ENCODE measurements at places on chromosomes 1 and 21. TPM values are rescaled to one million over a fixed set of nuclear protein-coding genes. Genes with fewer than 3 reads are reported as not detected.
A peak's percentile ranks its signal among the peaks of the same experiment; 100 is the strongest.

DNA sequence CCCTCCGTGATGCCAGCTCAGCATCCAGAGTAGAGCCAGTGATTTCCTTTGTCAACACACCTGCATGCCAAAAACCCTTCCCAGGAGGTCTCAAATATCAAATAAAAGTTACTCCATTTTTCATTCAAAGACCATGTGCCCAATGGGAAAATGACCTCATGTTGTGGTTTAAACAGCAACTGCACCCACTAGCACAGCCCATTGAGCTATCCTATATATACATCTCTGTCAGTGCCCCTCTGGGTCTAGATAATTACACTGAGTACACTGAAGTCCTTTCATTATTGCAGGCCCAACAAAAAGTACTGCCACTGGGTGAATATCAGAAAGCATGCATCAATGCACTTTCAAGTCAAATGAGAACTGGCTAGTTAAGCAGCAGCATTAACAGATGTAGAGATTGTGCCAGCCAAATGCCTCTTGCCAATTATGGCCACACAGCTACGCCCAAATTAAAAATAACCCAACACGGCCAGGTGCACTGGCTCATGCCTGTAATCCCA, 117.7 kb downstream of the SLC45A1 start:
- DNase-seq = no peak

GRCh38 chr1:55877437-55878232, 662.5 kb upstream of the USP24 start:
- no peak for DNase-seq

- DNase-seq = no peak
These were observed 4.8 kb downstream of the UBQLN4 start for GRCh38 chr1:156048663-156049258.

Gene ADORA1
- 7.0 TPM for total RNA-seq

DNA sequence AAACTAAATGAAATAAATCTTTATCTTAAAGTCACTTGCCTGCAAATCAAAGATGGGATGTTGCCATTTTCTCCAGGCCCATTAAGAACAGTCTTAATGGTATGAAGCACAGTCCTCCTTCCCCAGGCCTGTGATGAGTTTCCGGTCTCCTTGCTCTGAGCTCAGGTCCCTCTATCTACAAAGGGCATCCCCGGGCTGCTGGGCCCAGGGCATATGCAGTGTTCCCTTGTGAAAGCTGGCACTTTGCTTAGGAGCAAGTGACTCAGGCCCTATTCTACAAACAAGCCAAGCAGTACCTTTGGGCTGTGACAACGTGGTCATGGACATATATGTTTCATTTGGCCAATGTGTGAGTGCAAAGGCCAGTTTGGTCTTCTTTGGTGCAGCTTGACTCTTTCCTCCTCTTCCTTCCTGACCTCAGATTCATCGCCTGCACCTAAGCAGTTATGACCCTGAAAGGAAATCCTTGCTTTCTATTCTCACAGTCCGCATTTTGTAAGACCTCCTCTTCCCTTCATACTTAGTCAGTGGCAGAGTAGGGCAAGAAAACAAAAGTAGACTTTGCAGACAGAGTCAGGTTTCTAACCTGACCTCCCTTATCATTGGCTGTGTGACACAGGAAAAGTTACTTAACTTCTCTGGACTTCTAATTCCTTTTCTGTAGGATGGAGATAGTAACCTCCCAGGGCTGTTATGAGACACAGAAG, 109.5 kb downstream of the ERG start:
- DNase-seq = no peak

GRCh38 chr1:159868766-159869165, 6.3 kb upstream of the VSIG8 start:
- DNase-seq = no peak

Gene DNASE2B
- not detected for total RNA-seq

Gene NECTIN4
- 13.6 TPM for total RNA-seq

DNA sequence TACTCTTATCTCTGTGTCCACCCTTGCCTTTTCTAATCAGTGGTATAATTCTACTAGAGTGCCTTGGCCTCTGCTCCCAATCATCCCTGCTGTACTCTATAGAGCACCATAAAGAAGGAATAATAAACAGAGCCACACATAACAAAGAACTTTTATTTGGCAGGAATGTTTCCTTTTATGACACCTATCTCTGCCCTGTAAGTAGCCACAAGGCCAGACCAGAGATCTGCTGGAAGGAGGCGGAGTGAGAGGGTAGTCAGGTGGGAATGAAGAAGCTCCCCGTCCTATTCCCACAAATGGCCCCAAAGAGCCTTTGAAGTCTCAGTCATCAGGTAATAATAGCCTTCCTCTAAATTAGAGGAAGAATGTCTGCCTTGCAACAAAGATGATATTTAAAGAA, 32.7 kb downstream of the WLS start:
- no peak for DNase-seq

- no peak for DNase-seq
These were observed 146.7 kb downstream of the KAZN start for GRCh38 chr1:14745001-14745720.

GRCh38 chr1:226590614-226591013, 42.0 kb downstream of the STUM start:
- DNase-seq = no peak

Gene PKLR
- not detected for total RNA-seq

GRCh38 chr1:203704120-203704519, 60.9 kb upstream of the LAX1 start:
- DNase-seq = no peak

- no peak for DNase-seq
These were observed 554.6 kb upstream of the NCAM2 start for GRCh38 chr21:20443558-20444155.

Gene ORC1
- total RNA-seq = 2.2 TPM

Gene TPM3
- 434 TPM for total RNA-seq

GRCh38 chr1:205013683-205014367, 29.2 kb upstream of the CNTN2 start:
- no peak for DNase-seq

Gene INAVA
- total RNA-seq = 292 TPM

- DNase-seq = no peak
These were observed 1065.8 kb upstream of the B3GALT2 start for GRCh38 chr1:194252199-194252598.

DNA sequence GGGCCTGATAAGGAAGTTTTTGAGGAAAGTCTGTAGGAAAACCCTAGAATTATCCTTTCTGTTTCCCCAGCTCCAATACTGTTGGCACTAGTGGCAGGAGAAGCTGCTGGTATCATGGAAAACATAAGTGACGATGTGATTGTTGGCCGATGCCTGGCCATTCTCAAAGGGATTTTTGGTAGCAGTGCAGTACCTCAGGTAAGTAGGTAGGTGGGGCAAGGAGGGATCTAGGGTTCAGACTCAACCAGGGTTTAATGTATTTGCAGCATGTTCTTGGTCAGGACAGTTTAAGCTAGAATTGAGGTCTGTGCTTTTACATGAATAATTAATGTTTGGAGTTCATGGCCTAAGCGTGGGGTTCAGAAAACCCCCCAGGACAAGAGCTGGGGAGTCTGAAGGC, 62.1 kb downstream of the KDM1A start:
- no peak for DNase-seq

DNA sequence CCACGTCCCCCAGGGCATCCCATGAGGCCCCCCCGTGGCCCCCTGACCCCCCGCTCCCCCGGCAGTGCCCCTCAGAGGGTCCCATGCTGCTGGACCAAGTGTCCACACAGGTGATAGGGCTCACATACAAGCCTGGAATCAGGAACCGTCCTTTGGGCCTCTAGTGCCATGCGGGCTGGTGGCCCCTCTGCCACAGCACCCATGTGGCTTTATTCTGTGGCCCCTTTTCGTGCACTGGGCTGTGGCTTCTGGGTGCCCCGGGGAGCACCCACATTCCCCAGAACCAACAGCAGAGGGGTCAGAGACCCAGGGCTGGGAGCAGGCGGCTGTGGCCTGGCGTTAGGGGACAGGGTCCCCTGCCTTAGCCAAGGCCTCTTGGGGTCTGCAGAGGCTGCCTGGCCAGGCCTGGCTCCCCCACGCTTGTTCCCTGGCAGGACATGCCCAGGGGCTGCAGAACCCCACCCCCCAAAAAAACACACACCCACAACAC, 31.7 kb downstream of the SLC19A1 start:
- DNase-seq = no peak

- DNase-seq = no peak
These were observed 37.7 kb downstream of the LHX8 start for GRCh38 chr1:75171876-75172275.

DNA sequence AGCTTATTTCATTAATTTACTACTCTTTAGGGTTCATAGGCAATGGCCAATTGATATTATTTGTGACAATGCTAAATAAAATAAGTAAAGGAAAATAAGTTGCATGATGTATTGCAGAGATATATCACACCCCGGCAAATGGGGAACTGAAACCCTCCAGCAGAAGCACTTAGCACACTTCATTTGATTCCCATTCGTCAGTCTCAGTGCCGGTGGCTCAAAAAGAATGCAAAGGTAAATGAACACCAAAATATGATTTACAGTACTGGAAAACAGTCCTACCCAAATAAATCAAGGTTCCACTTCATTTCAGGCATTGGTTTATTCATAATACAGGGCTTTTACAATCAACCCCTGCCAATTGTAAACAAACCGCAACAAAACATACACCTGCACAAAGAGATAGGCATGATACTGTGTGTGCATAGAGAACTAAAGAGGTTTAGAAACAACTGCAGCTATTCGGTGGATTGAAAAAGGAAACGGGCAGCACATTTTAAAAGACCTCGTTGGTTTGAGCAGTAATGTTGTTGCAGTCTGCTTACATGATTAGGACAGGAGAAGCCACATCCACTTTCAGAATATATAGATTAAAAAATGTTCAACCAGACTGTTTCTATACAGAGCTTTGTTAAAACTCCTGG, 1019.2 kb downstream of the TTLL7 start:
- DNase-seq = no peak

- DNase-seq = no peak
These were observed 157.0 kb downstream of the LYPLAL1 start for GRCh38 chr1:219330669-219331068.

Gene PRRX1
- 2.9 TPM for total RNA-seq

DNA sequence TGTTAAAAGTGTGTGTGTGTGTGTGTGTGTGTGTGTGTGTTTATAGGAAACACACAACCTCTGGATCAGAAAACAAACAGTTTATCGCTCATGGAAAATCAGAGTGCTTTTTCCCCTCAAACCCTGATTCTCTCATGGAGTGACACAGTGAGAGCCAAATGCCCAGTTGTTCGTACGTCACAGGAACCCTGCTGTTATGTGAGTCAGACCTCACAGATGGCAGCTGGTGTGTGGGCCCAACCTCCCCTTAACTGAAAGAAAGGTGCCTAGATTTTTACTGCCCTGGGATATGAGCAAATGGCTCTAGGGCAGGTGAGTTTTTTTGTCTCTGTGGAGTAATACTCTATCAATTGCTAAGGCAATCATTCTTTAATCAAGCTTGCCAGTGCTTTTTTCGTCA, 1788.1 kb downstream of the BRINP3 start:
- DNase-seq = no peak

DNA sequence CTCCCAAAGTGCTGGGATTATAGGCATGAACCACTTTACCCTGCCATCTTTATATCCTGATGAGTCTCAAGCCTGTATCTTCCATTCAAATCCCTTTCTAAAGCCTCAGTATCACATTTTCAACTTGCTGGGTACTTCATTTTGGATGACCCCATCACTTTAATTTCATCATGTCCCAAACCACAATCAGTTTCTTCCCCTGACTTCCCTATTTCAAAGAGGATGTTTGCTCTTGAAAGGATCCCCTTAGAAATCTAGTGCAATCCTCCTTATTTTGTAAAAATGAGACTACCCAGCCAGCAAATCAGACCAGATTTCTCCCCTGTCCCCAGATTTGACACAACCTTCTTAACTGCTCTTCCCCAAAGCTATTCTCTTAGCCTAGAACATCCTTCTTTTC, 7.0 kb upstream of the TRIT1 start:
- DNase-seq = no peak

Gene KPRP
- total RNA-seq = not detected

Gene DPH5
- 36.5 TPM for total RNA-seq

DNA sequence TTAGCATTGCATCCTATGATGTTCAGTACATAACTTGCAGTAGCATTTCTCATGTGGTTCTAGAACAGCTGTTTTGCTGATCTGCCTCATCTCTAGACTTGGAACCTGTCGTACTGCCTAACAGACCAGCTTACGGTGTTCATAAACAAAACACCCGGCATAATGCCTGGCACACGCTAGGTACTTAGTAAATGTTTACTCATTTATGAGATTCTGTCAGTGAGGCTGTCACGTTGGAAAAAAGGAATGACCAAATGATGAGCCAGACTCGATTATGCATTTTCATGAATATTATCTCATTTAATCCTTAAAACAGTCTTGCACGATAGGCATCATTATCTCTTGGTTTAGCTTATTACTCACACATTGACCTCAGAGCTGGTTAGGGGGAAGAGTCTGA, 46.4 kb downstream of the CACHD1 start:
- DNase-seq = no peak

- DNase-seq = peak; percentile 76
These were observed 14.9 kb upstream of the IFNLR1 start for GRCh38 chr1:24201941-24202440.

Gene IL23R
- not detected for total RNA-seq
